ENCODE measurements at places on chromosomes 4 and X.

GRCh38 chrX:110210417-110211139 is 107.3 kb downstream of the AMMECR1 start:
- no peak for DNase-seq

DNA sequence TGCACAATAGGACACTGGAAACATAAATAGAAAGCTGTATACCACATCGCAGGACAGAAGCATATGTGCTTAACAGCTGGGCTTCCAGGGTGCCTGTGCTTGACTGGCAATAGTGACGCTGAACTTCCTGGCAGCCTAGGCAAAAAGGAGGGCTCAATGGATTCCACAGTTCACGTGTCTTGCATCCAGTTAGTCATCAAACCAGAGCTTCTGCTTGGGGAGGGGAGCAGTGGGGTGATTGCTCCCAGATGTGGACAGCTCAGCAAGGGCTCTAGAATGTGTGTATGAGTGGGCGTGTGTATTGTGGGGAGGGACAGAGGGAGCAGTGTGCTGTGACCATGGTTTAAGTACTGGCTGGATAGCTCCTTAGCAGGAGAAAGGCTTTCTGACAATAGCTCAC is 2.3 kb downstream of the PRRG3 start:
- DNase-seq: no peak

- DNase-seq: no peak
These were observed 9.2 kb upstream of the ATP6AP2 start for GRCh38 chrX:40571600-40571999.

DNA sequence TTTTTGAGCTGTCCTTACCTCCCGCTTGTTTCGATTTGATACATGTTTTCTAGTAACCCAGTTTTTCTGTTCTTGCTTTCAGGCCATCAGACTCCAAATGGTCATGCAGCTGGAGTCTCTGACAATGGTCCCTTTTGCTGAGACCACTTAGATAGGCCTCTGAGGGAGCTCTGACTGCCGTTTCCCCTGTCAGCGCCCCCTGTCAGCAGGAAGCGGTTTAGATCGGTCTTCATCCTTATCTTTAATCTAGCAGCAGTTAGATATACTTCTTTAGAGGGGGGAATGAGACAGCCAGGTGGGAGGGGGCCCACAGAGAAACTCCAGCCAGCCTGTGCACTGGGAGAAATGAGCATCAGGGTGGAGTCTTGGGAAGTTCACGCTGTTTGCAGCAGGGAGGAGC is 457.9 kb downstream of the GPAT3 start:
- DNase-seq: no peak

DNA sequence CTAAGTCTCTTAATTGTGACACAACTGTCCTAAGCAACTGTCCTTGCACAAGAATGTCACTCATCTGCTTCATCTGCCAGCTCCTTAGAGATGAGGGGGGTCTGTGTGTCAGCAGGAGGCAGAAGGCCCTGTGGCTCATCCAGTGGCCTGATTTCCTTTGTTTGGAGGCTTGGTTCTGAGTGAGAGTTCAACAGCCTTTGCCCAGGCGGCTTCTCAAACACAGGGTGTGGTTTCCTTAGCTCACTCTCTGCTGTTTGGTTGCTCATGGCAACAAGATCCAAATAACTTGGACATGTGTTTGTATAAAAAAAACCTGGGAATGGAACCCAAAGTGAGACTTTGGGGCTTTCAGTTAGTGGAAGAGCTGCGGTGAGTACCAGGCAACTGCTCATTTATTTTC is 46.6 kb downstream of the MAP7D3 start:
- DNase-seq: no peak

- DNase-seq: no peak
These were observed 182.7 kb downstream of the KDR start for GRCh38 chr4:54942721-54943120.

DNA sequence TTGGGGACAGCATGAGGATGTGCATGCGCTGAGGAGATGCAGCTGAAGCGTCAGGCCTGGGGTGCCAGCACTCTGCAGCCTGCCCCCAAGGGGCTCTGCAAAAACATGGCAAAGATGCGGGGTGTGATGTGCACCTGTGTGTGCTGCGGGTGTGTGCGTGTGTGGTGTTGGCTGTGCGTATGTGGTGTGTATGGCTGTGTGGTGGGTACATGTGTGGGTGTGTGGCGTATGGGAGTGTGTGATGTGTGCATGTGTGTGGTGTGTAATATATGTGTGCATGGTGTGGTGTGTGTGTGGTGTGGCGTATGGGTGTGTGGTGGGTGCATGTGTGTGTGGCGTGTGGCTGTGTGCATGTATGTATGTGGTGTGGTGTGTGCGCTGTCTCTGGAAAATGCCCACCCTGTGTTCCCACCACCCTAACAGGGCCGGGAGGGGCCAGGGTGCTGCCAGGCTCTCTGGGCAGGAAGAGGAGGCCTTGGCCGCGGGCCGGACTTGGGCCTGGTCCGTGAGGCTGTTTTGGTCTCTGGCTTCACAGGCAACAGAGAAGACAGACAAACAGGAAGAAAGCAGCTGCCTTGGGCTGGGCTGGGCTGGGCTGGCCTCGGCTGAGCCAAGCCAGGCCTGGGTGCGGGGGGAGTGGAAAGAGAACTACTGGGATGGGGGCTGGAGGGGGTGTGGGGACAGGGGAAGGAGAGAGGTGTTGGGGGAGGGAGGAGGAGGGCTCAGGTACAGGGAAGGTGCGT is 1.1 kb upstream of the AVPR2 start:
- no peak for DNase-seq

GRCh38 chr4:136803433-136803832 is 728.9 kb downstream of the PCDH18 start:
- no peak for DNase-seq

DNA sequence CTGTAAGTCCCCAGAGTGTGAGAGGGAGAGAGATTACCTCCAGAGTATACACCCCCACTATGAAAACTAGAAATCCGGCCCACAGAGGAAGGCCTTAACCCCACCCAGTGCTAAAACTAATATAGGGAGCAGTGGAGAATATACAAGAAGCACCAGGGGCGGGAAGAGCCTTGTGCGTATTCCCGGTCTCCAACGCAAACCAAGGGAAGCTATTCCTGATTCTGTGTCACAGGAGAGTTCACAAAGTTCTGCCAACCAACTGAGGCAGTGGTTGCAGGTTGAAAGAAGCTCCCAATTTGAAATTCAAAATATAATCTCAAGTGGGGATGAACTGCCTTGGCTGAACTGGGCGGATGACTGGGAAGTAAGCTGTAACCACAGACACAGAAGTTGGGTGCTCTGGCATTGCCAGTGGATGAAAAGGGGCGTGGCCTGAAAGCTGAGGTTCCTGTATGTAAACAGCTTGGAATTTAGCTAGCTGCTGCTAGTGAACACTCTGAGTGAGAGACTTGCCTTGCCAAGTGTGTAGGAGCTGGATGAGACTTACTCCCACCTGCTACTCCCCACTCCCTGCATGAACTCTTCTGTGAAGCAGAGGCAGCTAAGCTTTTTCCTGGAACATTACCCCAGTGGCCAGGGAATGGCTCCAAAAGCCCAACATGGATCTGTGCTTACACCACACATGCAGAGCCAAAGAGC is 32.7 kb downstream of the ELF2 start:
- no peak for DNase-seq

DNA sequence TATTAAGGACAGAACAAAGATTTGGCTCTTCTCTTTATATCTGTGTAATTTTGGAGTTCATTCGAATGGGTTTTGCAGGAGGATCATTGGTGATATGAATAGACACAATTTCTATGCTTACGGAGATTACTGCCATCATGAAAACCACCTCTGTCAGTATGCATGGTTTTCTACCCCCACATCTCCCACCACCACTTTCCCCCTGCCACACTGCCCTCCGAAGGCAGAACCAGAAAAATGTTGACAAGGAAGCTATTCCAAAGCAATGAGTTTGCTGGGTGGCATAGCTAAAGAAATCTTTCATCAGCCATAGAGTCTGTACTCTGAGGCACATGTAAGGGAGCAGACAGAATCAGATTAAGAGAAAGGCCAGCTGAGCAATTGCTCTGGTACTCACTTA is 567.3 kb upstream of the ACTRT1 start:
- no peak for DNase-seq

GRCh38 chr4:140255467-140255866 is 101.5 kb upstream of the MAML3 start:
- DNase-seq: no peak

DNA sequence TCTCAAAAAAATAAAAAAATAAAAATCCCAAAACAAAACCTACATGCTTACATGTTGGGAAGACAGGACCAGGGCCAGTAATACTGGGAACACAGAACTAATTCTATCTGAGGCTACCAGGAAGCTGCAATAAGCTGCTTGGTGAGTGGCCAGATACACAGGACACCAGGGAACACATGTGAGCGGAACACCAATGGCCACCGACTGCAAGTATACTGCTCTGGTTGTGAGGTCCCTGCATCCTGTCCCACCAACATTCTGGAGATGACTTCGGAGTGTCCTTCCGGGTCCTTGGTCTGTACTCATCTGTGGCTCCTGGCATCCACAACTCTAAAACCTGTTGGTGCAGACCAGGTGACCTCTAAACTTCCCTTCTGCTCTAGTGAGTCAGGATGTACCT is 2.7 kb downstream of the TNIP2 start:
- DNase-seq: no peak

DNA sequence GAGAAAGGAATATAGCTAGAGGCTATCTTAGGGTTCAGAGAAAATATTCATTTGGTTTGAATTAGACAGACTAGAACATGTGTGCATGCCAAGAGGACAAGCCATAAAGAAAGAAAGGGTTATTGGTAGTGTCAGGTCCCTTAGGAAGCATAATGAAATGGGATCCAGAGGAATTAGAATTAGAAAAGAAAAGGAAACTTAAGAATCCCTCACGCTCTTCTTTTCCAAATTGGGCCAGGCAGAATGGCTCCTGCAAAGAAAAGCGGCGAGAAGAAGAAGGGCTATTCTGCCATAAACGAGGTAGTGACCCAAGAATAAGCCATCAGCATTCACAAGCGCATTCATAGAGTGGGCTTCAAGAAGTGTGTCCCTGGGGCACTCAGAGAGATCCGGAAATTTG is 4.9 kb upstream of the ABCG2 start:
- no peak for DNase-seq

GRCh38 chr4:52866734-52867133 is 4.6 kb downstream of the RASL11B start:
- DNase-seq: no peak

- no peak for DNase-seq
These were observed 252.4 kb upstream of the FAT4 start for GRCh38 chr4:125062115-125063050.

- DNase-seq: no peak
These were observed 2.0 kb downstream of the HS3ST1 start for GRCh38 chr4:11426731-11427120.

DNA sequence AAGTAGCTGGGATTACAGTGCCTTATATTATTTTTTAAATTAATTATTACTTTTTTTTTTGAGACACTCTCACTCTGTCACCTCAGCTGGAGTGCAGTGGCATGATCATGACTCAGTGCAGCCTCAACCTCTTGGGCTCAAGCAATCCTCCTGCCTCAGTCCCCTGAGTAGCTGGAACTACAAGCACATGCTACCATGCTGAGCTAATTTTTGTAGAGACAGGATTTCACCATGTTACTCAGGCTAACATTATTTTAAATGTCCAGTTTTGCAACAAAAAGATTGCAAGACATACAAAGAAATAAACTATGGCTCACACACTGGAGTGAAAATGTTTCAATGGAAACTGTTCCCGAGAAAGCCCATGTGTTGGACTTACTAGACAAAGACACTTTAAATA is 59.2 kb downstream of the MND1 start:
- DNase-seq: no peak

- DNase-seq: no peak
These were observed 41.4 kb upstream of the CXCL13 start for GRCh38 chr4:77564231-77564630.

DNA sequence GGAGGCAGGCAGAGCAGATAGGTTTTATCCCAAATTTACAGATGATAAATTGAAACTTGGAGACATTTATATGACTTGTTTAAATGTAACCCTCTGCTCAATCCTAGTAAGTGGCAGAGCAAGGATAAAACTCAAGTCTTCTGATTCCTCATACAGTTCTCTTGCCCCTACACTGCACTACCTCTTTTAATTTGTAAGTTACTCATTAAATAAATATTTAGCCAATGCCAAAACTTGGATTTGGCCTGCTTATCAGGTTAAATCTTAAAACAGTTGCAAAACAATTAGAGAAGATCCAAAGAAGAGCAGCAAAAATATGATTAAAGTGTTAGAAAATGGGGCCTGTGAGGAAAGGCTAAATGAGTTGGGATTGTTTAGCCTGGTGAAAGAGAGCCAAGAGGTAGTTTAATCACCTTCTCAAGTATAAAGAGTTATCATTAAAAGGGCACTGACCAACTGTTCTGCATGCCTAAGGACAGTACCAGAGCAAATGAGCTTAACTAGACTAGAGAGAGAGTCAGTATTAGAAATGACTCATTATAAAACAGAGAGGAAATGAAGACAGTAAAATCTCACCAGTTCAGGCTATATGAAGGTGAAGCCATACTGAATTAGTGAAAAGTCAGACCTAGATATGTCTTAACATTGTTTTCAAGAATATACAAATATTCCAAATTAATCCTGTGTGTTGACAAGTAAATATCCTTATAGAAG is 146.3 kb downstream of the GRIA3 start:
- no peak for DNase-seq

- no peak for DNase-seq
These were observed 34.6 kb upstream of the SLC2A9 start for GRCh38 chr4:10055871-10056270.

DNA sequence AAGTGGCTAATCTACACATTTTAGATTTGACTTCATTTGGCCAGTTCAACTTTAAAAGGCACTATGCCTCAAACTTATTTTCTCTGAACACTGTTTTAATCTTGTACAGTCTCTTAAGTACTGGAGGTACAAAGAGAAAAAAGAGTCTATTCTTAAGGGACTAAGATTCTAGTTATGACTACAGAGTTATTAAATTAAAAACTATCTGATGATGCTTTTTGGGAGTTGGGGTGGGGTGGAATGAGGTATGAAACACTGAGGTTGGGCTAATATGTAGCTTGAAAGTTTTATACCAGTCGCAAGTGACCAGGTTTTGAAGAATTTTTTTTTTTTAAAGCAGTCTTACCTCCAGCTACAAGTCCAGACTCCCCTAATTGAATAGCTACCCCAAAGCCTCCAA is 17.7 kb upstream of the GPR34 start:
- no peak for DNase-seq

DNA sequence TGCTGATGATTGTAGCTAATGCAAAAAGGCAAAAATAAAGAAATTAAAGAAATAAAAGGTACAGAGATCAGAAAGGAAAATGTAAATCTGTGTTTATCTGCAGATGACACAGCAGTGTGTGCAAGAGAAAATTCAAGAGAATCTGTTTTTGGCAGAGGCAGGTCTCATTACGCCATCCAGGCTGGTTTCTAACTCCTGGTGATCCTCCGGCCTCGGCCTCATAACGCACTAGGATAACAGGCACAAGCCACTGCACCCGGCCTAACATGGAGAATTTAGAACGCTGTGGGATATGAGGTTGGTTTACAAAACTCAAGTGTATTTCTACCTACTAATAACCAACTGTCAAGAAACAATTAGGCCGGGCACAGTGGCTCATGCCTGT is 29.4 kb downstream of the CTBP1 start:
- DNase-seq: no peak
